ENCODE measurements at places on chromosomes 2 and 18. TPM values are rescaled to one million over a fixed set of nuclear protein-coding genes. Genes with fewer than 3 reads are reported as not detected.

- no peak for DNase-seq
Observed at GRCh38 chr2:25371253-25372241, 29.8 kb upstream of the DNMT3A start.

DNA sequence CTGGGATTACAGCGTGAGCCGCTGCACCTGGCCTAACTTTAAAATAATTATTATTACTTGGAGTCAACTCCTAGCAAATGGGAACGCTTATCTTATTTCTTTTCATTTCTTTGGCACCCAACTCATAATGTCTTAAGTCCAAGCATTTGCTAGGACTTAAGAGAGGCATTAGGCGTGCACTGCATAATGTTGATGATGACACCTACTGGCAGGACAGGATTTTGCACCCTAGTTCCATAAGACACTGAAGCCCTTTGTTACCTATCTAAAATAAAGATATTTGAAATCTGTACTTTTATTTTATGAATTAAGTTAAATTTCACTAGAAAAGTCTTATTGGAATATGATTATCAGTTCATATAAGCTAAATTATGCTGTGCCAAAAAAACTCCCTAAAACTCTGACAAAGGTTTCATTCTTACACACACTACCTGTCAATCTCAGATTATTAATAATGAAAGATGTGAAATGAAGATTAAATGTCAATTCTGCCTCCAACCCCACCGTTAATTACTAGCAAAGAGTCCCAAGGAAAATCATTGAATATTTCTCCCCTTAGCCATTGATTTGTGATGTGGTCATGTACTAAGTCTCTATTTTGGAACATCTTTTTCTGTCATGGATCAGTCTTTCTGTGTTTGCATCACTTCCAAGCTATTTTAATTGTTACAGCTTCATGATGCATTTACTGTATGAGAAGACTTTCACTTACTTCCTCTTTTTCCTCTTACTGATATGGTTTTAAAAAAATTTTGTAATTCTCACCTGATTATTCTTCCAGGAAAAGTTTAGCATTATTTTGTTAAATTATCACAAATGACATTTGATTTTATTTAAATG, 12.7 kb upstream of the CDH2 start:
- DNase-seq = no peak

GRCh38 chr2:234164493-234165413, 114.3 kb downstream of the SPP2 start:
- DNase-seq = no peak

DNA sequence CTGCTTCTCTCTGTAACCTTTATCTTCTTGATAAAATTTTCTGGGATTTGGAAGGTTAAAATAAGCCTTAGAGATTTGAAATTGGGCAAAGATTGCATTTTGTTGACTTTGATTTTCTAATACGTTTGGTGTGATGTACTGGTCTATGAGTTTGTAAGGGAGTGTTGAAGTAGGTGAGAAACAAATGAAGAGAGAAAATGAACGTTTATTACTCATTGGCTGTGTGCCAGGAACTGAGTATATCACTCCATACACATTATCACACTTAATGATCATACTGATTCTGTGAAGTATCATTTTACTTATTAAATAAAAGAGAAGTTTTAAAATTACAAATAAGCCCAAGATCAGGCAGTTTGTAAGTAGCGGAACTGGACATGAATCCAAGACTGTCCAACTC, 795.1 kb upstream of the ZEB2 start:
- no peak for DNase-seq

DNA sequence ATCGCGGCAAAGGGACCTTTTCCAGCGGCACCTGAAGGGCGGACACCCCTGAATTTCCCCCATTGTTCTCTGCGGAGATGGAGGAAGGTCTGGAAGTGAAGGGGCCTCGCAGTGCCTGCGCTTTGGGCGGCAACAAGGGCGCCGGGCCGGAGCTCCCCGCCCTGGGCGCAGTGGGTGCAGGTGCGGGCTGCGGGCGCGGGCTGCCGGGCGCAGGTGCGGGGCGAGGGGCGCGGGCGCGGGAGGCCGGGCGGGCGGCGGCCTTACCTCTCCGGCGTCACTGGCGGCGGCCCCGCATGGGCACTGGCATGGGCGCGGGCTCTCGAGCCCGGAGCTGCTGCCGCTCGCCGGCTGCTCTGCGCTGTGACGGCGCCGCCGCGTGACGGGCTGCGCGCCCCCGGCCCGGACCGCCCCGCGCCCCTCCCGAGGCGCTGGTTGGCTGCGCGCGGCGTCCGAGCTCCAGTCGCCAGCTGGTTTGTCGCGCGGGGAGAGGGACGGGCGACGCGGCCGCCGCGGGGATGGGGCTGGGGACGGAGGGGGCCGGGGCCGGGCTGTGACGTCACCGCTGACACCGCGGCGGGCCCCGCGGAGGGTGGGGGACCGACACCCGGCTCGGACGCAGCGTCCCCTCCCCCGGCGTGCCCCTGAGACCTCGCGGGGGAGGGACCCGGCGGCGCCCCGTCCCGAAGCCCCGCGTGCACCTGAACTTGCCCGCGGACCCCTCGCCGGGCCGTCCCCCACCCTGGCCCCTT, at the start of gene KIF1A:
Gene KIF1A (minus strand): TSS at position 362 of the 749 bp plus-strand sequence. CDS start 22,467 bp downstream, outside the sequence.
- DNase-seq = no peak

DNA sequence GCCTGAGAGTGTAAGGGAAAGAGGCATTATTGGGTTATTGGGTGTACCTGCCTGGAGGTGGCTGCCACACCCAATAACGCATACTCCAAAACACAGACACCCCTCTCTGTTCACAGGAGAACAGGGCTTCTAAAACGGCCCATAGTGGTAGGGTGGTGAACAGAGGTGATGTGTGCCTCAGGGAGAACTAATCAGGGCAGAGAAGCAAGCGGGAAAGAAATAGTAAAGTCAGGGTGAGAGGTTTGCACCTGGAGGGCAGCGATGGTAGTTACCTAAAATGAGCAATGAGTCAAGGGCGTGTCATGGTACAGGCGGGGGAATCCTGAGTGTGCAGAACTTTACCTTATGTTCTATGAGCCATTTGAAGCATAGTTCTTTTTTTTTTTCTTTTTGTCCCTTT, 21.6 kb upstream of the VPS4B start:
- DNase-seq = no peak

DNA sequence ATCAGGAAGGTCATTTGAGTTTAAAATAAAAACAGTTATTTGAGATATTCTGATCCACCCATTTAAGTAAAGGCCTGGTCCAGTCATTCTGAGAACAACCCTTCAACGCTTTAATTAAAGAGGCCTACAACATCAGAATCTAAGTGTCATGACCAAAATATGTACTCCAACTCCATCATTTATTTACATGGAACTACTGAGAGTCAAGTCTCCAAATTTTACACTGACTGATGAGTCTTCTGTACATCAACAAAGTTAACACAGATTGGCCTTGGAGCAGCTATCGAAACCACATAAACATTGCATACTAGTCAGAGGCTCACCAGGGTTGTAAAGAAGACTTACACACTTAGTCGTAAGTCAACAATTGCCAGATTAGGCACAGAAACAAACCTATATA, 37.1 kb downstream of the PIEZO2 start:
- no peak for DNase-seq

- no peak for DNase-seq
Observed at GRCh38 chr2:223199531-223200515, 147.8 kb downstream of the KCNE4 start.

GRCh38 chr18:2840521-2840920, 6.3 kb upstream of the EMILIN2 start:
- DNase-seq = no peak

- no peak for DNase-seq
Observed at GRCh38 chr2:100073110-100073509, 69.3 kb downstream of the AFF3 start.

GRCh38 chr2:45305599-45305998, 296.3 kb upstream of the SIX2 start:
- DNase-seq = no peak

DNA sequence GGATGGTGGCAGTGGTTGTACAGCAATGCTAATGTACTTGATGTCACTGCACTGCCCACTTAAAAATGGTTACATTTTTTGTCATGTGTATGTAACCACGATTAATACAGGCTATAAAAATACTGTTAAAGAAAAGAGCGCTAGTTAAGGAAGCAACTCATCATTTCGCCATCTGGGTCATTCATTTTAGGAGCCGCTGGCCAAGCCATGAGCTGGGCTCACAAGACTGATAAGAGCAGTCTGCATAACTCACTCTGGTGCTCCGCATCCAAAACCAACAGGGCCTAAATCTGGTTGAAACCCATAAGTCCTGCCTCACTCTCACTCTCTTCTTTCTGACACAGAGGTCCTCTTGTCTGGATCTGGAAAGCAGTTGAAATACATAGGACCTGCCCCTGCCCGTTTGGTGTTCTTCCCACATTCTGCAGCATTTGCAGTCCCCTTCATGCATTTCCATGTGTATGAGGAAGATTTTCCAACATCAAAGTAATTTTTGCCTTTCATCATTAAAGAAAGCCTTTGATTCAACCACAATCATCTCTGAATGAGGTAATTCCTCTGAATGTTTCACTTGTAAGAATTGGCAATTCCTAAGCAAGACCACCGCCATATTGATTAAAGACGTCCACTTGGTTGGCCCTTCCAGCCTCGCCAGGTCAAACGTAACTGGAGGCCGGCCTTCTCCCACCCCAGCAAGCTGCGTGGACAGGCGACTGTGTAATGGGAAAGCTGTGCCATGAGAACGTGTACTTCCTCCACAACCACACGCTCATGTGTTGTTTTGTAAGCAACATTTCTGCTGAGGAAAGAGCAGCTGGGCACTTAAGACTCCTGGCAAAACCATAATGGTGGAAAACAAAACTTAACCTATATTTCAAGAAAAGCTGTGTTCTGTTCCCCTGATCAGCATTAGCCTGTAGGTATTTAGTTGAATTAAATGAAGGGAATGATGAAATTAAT, 112.2 kb downstream of the VAPA start:
- DNase-seq = no peak

GREB1 gene
- total RNA-seq = 11.1 TPM

AGXT gene
- 0.48 TPM for total RNA-seq

TXNL1 gene
- 45.0 TPM for total RNA-seq

Measured in umbilical cord (tissue), 2 donors.